ENCODE measurements at places on chromosomes 4 and X. TPM values are rescaled to one million over a fixed set of nuclear protein-coding genes. Genes with fewer than 3 reads are reported as not detected.

DNA sequence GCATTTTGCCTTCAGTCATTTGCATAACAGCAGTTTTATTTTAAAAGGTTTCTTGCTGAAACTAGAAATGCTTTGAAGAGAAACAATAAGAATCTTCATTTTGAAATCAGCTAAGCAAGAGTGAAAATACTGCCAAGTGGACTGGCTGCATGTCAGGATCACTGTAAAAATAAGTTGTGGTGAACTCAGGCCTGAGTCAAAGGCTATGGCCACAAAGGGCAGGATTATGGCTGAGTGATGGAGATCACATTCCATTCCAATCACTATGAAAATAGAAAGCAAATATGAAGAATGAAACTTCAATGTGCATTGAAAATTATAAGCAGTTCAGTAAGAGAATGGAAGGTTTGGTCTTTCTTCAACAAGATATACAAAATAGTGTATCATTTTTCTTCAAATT, 224.5 kb downstream of the PCDH18 start:
- no peak overlapping the region for H3K27ac ChIP-seq
- no peak overlapping the region for H3K4me3 ChIP-seq
- H3K27me3 ChIP-seq: no peaks in the 10 kb centered on the region
- H3K4me1 ChIP-seq: no peaks in the 10 kb centered on the region
- H3K36me3 ChIP-seq: no peaks in the 10 kb centered on the region

- H3K27ac ChIP-seq: no peak overlapping the region
- H3K4me1 ChIP-seq: no peaks in the 10 kb centered on the region
- no peak overlapping the region for H3K4me3 ChIP-seq
- H3K36me3 ChIP-seq: no peaks in the 10 kb centered on the region
- H3K27me3 ChIP-seq: no peaks in the 10 kb centered on the region
These were observed 270.3 kb upstream of the CTSO start for GRCh38 chr4:156223985-156224384.

GRCh38 chr4:113024388-113024787, 25.1 kb upstream of the ANK2 start:
- H3K4me1 ChIP-seq: no peaks in the 10 kb centered on the region
- no peaks in the 10 kb centered on the region for H3K27me3 ChIP-seq
- no peaks in the 10 kb centered on the region for H3K36me3 ChIP-seq
- no peak overlapping the region for H3K27ac ChIP-seq

ZCCHC12 gene
- 0.16 TPM for total RNA-seq

RPS6KA6 gene
- total RNA-seq: 0.33 TPM
